ENCODE measurements at places on chromosomes 5 and 9.

- no peak for DNase-seq
Measured at GRCh38 chr5:42832060-42832459, 20.4 kb upstream of the SELENOP start.

DNA sequence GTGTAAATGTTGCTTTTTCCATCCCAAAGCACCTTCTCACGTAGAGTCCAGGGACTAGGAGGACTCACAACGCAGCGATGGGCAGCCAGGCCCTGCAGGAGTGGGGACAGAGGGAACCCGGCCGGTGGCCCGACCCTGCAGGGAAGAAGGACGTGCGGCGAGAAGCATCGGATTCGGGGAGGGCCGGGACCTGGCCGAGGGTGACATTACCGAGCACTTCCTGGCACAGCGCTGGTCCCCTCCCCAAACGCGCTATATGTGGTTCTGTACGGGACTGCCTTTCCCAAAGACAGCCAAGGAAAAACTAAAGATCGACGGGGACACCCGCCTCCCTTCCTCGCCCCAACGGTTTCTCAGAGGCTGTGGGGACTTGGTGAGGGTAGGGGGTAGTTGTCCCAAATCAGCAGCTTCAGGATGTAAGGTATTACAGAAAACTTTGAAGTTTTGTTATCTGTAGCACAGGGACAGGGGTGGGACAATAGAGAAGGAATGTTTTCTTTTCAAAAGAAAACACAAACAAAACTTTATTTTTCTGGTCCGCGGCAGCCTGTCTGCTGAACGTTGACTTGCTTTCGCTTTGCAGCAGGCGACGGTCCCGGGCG, 887 bp upstream of the MAP3K1 start:
- DNase-seq, result no peak

GRCh38 chr5:6048746-6049145, 329.6 kb downstream of the MED10 start:
- no peak for DNase-seq

DNA sequence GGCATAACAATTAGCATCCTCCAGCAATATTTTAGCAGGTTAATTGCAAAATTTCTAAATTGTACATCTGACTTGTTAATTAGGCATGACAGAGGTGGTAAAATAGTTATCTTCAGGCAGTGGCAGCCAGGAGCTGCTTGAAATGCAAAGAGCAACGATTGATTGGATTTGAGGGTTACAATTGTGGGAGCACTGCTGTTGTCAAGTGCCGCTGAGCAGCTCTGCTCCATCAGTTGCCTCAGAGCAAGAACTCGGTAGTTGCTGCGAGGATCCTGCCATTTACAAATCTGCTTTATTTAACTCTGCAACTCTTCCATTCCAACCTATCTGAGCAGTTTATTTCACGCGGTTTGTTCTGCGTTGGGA, 12.6 kb downstream of the PBX3 start:
- DNase-seq, result no peak

GRCh38 chr5:132556763-132557477, at the start of gene RAD50:
TSS of gene RAD50 (plus strand) at chr5:132556977. CDS start at chr5:132557325, 348 bp downstream.
- DNase-seq, result peak; percentile 86

DNA sequence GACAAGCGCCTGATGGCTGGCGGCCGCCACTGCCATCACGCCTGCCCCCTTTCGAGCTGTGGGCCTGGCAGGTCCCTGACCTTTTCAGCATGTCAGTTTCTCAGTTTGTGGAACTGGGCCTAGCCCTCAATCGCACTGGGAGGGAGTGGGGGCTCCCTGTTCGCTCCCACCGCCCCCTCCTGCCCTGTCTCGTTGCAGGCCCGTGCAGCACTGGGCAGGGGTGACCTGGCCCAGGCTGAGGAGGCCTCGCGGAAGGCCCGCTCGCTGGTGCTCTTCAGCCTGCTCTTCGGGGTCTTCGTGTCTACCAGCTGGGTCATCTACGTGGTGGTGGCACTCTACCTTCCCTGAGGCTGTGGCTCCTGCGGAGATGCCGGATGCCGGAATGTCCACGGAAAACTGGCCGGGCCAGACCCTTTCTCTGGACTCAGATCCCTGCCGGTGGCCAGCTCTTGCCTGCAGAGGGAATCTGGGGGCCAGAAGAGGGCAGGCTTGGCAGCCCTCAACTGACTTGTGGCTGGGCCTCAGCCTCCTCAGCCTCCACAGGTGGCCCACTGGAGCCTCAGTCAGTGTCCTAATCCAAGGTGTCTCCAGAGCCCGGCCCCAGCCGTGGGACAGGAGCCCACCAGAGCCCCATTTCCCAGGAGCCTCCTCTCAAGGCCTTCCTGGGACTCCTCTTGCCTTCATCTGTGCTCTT, 12.7 kb downstream of the PRRT1B start:
- DNase-seq, result no peak

DNA sequence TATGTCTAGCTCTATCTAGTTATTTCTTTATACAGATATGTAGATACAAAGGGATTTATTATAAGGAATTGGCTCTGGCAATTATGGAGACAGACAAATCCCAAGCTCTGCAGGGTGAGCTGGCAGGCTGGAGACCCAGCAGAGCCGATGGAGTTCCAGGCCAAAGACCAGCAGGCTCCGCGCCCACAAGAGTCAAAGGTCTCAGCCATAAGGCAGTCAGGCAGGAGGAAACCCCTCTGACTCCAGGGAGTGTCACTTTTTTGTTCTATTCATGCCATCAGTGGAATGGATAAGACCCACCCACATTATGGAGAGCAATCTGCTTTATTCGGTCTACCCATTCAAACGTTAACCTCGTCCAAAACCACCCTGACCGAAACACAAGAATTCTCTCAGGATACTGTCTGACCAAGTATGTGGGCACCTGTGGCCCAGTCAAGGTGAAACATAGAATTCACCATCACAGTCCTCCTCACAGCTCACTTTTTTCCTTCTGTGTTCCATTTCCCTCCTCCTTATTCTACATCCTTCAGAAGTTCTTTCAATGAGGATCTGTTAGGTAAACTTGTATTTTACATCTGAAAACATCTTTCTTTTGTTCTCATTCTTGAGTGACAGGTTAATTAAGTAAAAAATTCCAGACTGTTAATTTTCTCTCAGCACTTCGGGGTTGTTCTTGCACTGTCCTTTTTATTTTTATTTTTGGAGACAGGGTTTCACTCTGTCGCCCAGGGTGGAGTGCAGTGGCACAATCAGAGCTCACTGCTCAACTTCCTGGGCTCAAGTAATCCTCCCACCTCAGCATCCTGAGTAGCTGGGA, 21.2 kb downstream of the RNF130 start:
- DNase-seq, result no peak

GRCh38 chr9:4812858-4813257, 20.1 kb downstream of the RCL1 start:
- DNase-seq, result no peak
